Left colon (tissue), 2 donors: ENCODE measurements at places on chromosomes 6 and 20.
A peak's percentile ranks its signal among the peaks of the same experiment; 100 is the strongest.

GRCh38 chr6:116512111-116512559 lies 696 bp downstream of the CALHM5 start:
- no peak for DNase-seq

GRCh38 chr20:59164686-59165391 lies 1.2 kb downstream of the ZNF831 start:
- no peak for DNase-seq

DNA sequence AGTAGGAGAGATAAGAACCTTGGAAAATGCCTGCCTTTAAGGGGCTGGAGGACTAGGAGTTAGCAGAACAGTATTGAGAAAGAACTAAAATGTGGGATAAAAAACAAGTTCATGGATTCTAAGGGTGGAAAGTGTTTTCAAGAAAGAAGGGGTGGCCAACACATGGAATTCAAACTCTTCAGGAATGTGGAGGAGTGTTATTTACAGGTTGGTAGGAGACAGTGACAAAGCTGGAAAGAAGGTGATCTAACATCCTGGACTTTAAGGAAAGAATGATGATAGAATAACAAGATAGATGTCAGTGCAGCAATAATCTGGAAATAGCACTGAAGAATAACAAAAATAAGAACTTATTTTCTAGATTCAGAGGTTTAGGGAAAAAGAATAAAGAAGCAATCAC lies 54.0 kb upstream of the TNFRSF21 start:
- no peak for DNase-seq

DNA sequence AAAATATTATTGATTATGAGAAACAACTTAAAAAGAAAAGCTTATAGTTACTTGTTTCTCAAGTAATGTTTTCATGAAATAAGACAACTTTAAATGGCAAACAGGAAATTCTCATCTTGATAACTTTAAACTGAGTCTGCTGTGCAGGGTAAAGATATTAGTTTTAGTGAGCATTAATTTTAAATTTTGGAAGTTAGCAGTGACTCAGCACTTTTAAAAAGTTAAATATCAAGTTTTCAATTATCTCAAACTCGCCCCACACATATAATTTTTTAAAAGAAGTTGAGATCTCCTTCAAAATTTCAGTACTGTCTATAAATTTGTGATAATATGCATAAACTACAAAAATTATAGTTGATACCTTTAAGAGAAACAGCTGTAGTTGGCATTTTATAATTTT lies 337.3 kb upstream of the NT5E start:
- DNase-seq: no peak

DNA sequence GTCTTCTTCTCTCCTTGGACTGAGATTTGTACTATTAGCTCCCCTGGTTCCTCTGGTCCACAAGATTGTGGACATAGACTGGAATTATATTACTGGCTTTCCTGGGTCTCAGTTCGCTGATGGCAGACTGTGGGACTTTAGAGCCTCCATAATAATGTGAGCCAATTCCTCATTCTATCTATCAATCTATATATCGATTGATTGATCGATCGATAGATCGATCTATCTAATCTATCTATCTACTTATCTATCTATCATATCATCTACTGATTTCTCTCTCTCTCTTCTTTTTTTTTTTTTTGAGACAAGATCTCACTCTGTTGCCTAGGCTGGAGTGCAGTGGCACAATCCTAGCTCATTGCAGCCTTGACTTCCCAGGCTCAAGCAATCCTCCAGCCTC lies 51.5 kb upstream of the DDR1 start:
- DNase-seq: no peak

DNA sequence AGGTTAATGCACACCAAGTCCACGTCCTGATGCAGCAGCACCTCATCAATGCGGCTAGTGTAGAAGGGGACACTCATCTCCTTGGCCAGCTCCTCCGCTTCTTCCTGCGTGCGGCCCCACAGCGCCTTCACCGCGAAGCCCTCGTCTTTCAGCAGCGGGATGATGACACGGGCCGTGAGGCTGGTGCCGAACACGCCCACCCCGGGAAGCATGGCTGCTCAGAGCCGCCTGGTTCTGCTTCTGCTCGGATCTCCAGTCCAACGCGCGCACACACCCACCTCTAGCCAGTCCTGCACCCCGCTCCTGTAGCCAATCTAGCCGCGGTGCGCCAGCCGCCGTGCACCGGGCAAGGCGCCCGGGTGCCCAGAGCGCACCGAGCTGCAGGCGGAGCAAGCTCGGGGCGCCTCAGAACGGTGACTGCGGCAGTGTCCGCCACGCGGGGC lies 700 bp downstream of the GFOD1 start:
- DNase-seq: peak; percentile 63

- DNase-seq: no peak
These were observed 96.0 kb upstream of the LOC128125822 start for GRCh38 chr6:63476302-63476701.

DNA sequence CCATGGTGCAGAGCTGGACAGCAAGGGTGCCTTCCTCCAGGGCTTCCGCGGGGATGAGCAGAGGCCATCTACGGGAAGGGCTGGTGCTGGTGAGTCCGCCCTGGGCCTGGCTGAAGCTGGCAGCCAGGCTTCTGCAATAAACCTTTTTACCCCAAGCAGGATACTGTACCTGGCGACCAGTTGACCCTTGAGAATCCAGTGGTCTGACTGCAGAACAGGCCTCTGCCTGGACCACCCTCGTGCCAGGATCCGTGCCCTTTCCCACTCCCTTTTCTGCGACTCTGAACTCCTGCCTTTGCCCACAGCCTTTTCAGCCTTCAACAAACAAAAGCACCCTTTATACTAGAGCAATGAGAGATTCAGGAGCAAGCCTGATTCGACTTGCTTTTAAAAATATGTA lies 18.9 kb downstream of the CDH26 start:
- no peak for DNase-seq

DNA sequence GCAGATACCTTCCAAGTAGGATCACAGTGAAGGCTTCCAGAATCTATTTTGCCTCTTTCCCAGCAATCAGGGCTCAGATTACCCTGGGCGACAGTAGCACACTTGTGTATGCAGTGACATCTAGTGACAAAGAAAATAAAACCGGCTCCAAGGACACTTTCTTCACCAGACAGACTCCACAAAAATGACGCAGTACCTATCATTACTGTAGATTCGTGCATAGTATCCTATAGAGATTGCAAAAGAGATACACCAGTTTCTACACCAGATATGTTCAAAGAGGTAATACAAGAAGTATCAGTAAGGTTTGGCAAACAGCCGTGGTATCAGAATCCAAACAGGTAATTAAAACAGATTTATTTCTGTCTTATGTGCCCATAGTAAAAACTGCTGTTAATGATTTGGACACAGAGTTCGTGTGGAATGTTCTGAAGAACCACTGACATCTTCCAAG lies 600.4 kb upstream of the JAG1 start:
- DNase-seq: peak; percentile 8

DNA sequence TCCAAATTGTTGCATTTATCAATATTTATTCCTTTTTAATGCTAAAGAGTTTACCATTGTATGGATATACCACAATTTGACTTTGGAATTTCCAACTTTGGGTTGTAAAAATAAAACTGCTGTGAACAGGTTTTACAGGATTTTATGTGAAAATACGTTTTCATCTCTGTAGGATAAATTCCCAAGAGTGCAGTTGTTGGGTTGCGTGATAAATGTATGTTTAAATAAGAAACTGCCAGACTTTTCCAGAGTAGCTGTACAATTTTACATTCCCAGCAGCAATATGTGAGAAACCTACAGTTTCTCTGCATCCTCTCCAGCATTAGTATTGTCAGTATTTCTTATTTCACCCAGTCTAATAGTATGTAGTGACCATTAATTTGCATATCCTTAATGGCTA lies 12.6 kb downstream of the TAB2 start:
- no peak for DNase-seq

DNA sequence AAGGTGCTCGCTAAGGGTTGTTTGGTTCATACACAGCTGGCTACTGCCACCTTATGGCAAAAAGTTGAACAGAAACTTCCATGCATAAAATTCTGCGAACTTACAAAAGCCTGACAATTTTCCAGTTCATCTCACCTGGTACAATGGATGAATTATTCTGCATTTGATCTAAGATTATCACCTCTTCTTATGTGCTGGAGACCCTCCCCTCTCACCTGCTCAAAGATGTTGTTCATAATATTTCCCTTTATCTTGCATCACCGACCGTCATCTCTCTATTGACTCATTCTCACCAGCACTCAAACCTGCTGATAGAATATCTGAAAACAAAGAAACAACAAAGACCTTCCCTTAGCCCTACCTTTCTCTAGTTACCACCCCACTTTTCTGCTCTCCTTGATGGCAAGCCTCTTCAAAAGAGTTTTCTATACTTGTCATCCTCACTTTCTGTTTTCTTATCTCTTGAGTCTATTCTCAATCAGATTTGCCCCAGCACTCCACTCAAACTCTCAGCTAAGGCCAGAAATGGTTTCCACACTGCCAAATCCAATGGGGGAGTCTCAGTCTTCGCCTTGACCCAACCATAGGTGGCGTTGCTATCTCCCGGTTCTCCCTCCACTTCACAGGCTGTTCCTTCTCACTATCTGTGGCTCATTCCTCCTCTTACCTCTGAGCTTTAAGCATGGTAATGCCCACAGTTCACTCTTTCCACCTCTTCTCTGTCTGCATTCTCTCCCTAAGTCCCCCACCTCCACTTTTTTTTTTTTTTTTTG lies 25.8 kb downstream of the SNRNP48 start:
- DNase-seq: no peak
